Tongue (tissue), 3 donors: ENCODE measurements at places on chromosomes 2 and 18. TPM values are rescaled to one million over a fixed set of nuclear protein-coding genes. Genes with fewer than 3 reads are reported as not detected.

DNA sequence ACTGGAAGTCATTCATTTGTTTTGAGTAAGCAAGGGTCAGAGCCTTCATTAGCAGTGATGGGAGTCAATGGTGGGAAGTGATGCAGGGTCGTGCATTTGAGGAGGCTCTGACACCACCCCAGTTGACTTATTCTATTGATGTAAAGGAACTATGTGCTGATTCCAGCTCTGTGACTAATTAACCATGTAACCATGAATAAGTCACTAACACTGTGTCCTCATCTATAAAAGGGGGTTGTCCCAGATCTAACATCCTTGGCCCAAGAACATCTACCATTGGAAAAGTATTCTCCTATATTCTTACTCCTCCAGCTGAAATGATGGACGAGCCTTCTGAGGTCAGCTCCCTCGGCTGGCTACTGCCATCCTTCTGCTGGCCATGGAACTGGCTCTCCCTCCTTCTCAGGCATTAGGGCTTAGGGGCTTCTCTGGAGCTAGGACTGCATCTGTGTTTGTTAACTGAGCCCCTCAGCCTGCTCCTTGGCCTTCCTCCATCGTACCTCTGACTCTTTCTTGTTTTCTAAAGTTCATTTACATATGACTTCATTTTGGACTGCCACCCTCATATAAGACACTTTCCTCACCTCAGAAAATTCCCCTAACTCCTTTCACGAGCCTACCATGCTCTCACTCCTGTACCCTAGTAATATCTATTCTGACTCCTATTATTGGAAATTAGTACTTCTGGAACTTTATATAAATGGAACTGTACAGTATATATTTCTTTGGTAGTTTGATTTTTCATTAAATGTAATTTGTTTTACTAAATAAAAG lies 115.5 kb downstream of the KCTD1 start:
- DNase-seq, result no peak

DNA sequence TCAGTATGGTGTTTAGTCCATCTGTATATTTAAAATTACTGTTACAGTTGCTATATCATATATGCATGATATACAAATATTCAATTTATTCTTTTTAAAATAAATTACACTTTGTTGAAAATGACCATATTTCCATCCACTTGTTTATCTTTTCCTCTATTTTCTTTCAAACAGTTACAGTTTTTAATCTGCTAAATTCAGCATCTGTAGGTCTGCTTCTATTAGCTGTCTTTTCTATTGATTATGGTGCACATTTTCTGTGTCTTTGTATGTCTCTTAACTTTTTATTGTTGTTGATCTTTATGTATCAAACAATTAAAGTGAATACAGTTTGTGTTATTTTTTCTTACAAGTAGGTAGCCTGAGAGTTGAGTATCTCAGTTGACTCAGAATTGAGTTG lies 28.1 kb downstream of the IL18R1 start:
- DNase-seq, result no peak

DSG2 gene
- 15.2 TPM for total RNA-seq

DNA sequence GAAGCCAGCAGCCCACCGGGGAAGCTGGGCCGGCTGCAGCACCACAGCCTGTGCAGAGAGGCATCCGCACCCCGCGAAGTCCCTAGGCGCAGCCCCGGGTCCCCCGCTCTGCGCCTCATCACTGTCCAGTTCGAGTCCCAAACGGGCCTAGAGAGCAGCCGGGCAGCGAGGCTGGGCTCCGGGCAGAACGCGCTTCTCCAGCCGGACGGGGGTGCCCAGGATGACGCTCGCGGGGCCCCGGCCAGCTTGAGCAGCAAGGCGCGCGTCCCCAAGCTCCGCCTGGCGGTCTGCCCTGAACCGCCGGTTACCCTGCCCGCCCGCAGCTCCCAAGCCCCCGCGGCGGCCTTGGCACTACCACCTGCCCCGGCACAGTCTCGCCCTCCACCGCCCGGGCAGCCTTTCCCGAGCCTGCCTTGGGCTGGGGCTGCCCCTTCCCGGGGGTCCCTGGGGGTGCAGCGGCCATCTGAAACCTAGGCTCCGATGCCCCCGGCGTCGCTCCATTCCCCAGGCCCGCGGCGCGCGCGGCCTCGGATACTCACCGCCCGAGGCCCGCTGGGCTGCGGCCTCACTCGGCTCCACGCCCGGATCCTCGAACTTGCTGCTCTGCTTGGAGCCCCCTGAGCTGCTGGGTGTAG lies 591 bp downstream of the SLC16A14 start:
- peak; percentile 73 for DNase-seq

- DNase-seq, result peak; percentile 90
Observed at GRCh38 chr2:235669269-235669831, 175.5 kb downstream of the AGAP1 start.

PIAS2 gene
- total RNA-seq, result 48.2 TPM

DNA sequence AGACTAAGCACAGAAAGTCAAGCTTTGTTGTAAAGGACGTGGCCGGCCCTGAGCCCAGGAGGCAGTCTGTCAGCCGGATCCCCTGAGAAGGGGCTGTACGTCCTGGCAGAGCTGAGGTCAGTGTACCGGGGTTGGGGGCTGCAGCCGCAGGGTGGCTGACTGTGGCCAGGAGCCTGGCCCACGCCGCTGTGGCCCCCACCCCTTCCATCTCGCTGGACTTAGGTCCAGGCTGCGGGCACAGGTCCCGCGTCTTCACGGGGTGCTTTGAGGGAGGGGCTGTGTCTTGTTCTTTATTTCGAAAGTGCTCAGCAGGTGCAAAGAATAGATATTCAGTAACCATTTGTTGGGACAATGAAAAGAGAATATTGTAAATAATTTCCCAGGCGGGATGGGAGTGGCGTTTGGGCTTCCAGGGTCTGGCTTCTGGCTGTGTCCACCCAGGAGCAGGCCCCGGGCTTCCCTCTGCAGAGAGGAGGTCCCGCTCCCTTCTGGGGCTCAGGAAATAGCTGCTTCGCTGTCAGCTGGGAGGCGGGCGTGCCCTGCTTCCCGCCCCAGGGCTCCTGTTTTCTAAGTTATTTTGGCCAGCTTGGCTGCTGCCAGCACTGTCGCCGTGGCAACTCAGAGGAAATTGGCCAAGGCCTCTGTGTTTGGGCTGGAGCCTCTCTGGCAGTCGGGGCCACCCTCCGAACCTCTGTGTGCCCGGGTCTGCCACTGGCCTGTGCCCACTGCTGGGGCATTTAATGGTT lies 7.4 kb downstream of the NFATC1 start:
- DNase-seq, result peak; percentile 77

- DNase-seq, result no peak
Observed at GRCh38 chr2:227616631-227617030, 667 bp upstream of the SCYGR4 start.

- no peak for DNase-seq
Observed at GRCh38 chr2:84526562-84526961, 10.3 kb downstream of the DNAH6 start.
